ENCODE measurements at places on chromosomes 2 and 18.

DNA sequence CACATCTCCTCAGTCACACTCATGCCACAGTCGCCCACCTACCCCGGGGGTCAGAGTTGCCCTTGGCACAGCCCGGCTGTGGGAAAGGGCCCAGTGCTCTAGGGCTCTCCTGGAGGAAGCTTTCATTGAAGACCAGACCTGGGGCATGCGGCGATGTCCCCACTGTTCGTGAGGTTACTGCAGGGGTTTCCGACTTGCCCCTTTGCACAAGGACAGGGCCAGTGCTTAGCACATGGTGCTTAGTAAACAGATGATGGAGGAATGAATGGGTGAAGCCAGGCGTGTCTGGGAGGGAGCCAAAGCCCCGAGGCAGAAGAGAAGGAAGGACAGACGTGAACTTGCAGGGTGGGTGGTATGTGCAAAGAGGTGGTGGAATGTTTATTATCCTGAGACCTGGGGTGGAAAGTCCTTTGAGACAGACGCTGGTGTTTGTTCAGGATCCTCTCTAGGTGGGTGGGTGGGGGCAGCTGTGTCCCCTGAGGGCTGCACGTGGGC is 205.9 kb upstream of the ARL4C start:
- no peak for DNase-seq

DNA sequence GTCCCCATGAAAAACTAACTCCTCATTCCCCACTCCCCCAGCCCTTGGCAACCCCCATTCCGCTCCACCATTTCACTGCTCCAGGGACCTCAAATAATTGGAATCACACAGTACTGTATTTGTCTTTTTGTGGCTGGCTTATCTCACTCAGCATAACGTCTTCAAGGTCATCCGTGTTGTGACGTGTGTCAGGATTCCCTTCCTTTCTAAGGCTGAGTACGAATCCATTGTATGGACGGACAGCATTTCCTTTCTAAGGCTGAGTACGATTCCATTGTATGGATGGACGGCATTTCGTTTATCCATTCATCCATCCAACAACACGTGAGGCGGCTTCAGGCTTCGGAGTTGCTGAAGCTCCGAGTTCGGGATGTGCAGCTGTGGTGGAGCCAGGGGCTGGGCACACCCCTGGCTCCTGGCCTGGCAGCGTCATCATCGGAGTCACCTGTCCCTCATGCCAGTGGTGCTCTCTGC is 1.2 kb upstream of the ASB1 start:
- DNase-seq, result no peak

- no peak for DNase-seq
Measured at GRCh38 chr2:16120591-16121180, 180.3 kb downstream of the MYCN start.

- no peak for DNase-seq
Measured at GRCh38 chr18:27750014-27750413, 426.9 kb downstream of the CDH2 start.

- DNase-seq, result no peak
Measured at GRCh38 chr18:23816021-23816420, 126.8 kb downstream of the LAMA3 start.

GRCh38 chr2:14752295-14752694 is 119.8 kb downstream of the LRATD1 start:
- no peak for DNase-seq

- no peak for DNase-seq
Measured at GRCh38 chr2:231930593-231931281, 4.5 kb upstream of the NPPC start.

DNA sequence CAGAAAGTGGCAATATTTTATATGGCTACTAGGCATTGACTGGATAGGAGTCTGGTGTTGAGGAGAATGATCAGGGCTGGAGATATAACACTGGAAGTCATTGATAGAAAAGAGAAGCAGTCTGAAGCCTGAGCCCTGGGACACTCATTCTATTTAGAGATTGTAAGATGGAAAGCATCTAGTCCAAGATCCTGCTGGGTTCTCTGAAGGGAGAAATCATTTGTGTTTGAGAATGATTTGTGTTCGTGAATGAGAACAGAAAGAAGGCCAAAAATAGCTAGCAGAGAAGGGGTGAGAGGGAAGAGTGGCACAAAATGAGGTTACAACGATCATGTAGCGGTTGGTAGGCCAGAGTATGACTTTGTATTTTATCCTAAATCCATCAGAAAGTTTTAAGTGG is 7.6 kb upstream of the ALS2 start:
- no peak for DNase-seq

Measured in NCI-H1105 (cell line).